IPS DF 19.7 (cell line): ENCODE measurements at places on chromosomes 11 and 22.

GRCh38 chr11:48034926-48035871 is 54.8 kb downstream of the PTPRJ start:
- no peak for DNase-seq

- DNase-seq: no peak
These were observed 27.5 kb downstream of the TRMU start for GRCh38 chr22:46362934-46363515.

DNA sequence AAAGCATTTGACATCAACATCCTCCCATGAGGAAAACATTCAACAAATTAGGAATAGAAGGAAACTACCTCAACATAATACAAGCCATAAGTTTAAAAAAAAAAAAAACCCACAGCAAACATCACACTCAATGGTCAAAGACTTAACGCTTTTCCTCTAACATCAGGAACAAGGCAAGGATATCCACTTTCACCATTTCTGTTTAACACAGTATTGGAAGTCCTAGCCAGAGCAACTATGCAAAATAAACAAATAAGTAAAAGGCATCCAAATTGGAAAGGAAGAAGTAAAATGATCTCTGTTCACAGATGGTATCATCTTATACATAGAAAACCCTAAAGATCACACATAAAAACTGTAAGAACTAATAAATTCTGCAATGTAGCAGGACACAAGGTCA is 13.1 kb downstream of the FXYD6 start:
- DNase-seq: no peak

DNA sequence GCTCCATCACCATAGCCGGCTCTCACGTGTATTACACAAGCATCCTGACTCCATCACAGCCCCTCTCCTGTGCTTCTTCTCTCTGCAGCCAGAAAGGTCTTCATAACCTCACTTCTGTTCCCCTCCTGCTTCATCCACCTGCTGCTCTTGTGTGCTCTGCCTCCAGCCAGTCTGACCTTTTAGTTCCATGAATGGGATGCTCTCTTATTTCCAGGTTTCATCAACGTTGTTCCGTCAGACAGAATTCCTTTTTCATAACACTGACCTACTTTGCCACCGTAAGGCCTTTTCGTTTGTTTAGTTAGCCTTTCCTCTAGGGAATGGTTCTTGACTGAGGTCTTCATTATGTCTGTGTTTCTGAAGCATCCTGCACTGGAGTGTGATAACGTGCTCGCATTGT is 18.8 kb downstream of the GRAMD1B start:
- DNase-seq: no peak

- DNase-seq: no peak
These were observed 9.4 kb downstream of the EHD1 start for GRCh38 chr11:64868904-64869570.

DNA sequence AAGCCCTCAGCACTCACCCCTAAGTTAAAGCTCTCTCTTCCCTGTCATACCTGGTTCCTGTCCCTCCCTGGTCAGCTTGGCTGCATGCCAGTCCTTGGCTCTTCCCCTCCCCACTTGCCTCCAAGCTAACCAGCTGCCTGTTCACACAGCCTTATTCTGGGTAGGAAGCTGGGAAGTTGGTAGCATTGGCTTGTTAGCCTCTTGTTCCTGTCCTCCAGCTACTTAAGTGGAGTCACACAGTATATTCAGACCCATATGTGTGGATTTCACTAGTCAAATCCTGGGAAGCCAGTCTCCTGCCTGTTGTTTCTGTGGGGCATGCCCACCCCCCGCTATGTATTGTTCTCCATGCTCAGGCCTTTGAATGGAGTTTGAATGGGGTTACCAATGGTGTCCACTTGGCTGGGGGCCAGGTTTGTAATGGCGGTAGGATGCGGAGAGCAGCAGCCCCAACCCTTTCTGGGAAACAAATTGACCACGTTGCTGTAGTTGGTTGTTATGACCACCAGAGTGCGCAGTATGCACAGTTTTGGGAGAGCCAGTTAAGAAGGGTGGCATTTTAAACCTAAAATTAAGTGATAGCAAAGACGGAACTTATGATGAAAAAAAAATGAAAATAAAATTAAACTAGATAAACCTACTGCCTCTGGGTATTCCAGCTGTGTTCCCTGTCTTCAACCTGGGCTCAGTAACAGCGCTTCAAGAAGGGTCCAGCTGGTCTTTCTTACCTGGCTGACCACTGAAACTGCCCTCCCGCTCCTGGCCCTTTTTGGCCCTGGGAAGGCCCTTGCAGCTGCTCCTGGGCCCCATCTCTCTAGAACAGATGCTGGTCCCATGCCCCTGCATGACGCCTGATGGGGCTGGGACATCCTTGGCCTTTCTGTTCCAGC is 10.7 kb upstream of the RPS3 start:
- peak; percentile 56 for DNase-seq

DNA sequence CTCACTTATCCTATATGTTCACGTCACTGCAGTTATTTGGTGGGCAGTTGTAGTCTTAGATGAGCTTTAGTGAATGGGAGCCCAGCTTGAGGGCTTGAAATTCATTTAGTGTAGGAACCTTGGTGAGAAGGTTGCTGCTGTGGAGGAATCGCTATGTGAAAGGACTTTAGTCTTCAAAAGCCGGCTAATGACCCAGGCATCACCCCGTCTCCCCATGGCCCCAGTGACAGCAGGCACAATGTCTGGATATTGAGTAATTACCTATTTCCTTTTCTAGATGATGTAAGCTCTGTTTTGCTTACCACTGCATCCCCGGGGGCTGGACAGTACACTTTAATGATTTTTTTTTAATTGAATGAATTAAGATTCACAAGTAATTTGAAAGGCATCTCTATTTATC is 283.2 kb downstream of the ST3GAL4 start:
- DNase-seq: no peak

DNA sequence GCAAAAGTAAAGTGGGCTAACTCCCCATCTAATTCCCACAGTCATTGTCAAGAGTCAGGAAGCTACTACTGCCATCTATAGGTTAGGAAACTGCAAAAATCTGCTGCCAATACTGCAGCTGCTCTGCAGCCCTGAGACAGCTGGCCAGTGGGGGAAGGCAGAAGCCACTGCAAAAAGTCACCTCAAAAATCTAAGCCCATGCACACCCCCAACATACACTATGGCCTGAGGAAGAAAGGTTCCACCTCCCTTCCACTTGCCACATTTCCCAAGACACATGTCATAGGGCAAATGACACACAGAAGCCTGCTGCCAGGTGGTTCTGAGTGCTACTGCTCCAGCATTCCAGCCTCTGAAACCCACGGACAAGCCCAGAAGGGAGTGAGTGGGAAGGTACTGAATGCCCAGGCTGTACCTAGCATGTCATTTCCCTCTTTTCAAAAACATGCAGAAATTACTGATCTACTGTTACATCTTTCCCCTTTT is 36.9 kb downstream of the DGCR2 start:
- DNase-seq: no peak

- DNase-seq: no peak
These were observed 518 bp upstream of the CHRM1 start for GRCh38 chr11:62921573-62922188.

DNA sequence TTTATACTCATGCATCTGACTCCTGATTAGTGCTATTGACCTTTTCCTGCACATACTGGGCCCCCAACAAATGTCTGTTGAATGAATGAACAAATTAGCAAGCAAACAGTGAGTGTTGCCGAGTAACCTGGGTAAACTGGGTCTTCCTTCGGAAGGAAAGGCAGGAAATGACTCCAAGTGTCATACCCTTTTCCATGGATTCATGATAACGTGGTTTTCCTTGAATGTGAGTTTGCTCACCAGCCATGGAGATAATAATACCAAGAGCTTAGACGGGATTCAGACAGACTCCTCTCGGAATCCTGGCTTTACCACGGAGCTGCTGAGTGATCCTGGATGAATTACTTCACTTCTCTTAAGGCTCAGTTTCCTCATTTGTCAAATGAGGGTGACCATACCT is 16.7 kb downstream of the TECTA start:
- no peak for DNase-seq

DNA sequence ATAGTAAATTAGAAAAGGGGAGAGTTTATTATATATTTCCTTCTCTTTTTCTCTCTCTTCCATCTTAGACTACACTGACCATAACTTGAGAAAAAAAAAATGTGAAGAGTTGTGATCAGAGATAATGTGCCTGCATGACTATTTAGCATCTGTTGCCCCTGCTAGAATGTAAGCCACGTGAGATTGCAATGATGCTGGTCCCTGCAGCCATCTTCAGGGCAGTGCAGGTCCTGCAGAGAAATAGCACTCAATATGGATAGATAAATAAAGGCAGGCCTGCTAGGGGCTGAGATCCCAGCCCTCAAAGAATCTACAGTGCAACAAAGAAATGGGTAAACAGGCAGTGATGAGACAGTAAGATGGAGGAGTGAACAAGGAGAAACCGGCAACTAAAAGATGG is 7.8 kb upstream of the DKK3 start:
- DNase-seq: no peak

GRCh38 chr11:112597286-112597790 is 336.7 kb upstream of the PLET1 start:
- no peak for DNase-seq

GRCh38 chr22:50729391-50730012 is 8.5 kb upstream of the ACR start:
- DNase-seq: no peak
